ENCODE measurements at places on chromosomes 13 and 19.

DNA sequence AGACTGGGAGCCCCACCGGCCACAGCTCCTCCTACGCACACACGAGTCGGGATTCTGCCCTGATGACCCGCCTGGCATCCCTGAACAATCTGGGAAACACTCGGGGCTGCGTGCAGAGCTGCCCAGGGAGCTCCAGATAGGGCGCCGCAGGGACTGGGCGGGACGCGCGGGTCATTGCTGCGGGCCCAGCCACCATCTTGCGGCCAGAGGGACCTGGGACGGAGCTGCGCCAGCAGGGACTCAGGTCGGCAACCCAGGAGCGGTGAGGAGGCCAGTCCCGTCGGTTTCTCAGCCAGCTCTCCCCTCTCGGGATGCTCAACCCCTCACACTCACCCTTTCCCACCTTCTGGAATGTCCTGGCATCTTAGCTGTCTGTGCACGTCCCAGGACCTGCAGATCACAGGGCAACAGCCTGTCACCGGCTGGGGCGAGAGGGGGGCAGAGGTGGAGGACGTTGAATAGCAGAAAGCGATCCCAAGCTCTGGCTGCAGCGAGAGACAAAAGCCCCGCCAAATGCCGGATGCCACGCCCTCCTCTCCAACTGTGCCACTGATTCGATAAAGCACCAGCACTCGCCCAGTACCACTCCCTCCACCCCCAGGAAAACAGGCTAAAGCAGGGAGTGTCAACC lies 20.4 kb upstream of the ZNF91 start:
- peak; percentile 18 for DNase-seq

DNA sequence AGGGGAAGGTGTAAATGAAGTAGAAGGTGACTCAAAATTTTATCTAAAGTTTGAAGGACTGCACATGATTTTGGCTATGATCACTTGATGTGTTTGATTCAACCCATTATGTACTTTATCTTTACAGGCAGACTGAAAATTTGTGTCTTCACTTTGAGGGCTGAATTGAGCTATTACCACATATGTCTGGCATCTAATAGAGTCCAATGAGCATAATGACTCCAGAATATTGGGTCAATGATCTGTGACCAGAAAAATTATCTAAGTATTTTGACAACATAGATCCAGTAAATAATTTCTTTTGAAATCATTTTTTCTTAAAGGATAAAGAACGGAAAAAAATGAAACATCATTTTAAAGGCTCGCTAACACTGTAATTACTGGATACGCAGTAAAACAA lies 2810.0 kb downstream of the PCDH9 start:
- DNase-seq = no peak

DNA sequence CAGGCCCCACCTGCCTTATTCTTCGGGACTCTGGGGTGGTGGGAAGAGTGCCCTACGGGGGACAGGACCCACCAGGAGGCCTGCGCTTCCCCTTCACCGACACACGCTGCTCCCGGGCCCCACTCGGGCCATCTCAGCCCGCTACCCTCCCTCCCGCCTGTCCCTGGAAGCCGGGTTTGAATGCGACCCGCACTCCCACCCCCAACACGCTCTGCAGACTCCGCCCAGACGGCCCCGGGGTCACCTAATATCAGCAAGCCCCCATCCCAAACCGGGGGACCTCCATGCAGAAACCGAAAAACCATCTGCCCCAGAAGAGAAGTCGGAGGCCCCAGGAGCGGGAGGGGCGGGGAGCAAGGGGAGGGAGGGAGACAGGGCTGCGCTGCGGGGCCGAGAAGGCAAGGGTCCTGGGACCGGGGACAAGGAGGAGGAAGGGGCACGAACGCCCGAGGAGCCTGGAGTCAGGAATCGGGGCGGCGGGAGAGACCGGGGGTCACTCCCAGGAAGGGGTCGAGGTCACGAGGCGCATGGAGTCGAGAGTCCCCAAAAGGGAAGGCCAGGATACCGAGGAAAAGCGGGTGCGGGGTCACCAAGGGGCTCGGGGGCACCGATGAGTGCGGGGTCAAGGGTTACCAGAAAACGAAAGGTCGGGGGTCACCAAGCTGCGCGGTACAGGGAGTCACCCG lies 766 bp downstream of the SBNO2 start:
- peak; percentile 28 for DNase-seq

GRCh38 chr19:1261798-1262622 lies 7.1 kb upstream of the CIRBP start:
- DNase-seq = no peak

- no peak for DNase-seq
Observed at GRCh38 chr13:75875450-75875849, 239.3 kb downstream of the LMO7 start.

DNA sequence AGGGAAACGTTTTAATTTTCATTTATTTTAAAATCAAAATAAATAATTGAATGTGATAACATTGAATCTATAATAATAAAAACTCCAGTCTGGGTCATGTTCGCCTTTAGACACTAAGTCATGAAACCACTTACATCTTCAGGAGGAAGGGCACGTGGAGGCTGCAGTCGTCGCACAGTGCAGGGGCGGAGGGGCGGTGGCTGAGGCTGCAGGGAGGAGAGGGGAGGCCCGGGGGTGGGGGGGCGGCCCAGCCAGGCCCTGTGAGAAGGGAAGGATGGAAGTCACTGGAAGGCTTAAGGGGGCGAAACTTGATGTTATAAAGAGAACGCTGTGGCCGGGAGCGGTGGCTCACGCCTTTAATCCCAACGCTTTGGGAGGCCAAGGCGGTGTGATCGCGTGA lies 14.9 kb upstream of the LATS2 start:
- no peak for DNase-seq

GRCh38 chr13:80668452-80668851 lies 327.5 kb upstream of the SPRY2 start:
- DNase-seq = no peak

GRCh38 chr13:21079761-21080592 lies 18.6 kb upstream of the LATS2 start:
- DNase-seq = no peak

DNA sequence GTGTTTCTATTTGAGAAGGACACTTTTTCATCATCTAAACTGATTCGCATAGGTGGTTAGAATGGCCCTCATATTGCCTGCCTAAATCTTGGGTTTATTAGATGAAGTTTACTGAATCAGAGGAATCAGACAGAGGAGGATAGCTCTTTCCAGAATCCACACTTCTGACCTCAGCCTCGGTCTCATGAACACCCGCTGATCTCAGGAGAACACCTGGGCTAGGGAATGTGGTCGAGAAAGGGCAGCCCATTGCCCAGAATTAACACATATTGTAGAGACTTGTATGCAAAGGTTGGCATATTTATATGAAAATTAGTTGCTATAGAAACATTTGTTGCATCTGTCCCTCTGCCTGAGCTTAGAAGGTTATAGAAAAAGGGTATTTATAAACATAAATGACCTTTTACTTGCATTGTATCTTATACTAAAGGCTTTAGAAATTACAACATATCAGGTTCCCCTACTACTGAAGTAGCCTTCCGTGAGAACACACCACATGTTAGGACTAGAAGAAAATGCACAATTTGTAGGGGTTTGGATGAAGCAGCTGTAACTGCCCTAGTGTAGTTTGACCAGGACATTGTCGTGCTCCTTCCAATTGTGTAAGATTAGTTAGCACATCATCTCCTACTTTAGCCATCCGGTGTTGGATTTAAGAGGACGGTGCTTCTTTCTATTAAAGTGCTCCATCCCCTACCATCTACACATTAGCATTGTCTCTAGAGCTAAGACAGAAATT lies 103.8 kb downstream of the TNFRSF19 start:
- DNase-seq = no peak

GRCh38 chr13:65468628-65469027 lies 1761.5 kb downstream of the PCDH9 start:
- no peak for DNase-seq

GRCh38 chr19:18392417-18392816 lies 5.0 kb downstream of the LRRC25 start:
- no peak for DNase-seq

DNA sequence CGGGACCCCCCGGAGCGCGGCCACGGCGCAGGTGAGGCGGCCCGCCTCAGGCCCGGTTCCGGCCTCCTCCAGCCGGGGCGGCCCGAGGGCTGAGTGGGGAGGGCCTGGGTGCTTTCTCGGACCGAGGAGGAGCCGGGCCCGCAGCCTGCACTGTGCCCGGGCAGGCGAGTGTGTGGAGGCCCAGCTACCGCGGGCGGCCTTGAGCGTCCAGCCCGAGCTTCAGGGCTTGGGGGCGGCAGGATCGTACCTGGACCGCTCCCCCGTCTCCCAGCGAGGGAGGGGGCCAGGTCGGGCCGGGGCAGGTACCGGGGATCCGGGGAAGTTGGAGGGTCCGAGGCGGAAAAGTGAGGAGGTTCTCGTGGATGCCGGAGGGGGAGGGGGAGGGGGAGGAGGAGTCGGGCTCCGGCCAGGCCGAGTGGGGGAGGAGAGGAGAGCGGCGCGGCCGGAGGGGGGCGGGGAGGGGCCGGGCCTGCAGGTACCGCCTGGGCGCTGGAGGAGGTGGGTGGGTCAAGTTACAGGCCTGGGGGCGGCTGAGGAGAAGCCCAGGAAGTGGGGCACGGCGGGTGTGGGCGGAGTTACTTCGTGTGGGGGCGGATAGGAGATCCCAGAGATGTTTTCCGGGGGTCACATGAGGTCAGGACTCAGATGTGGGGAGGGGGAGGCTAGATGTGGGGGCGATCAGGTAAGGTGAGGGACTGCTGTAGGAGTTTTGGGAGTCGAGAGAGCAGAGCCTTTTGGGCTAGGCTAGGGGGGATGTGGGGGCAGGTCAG lies 545 bp downstream of the NACC1 start:
- DNase-seq = peak; percentile 62

GRCh38 chr13:40637643-40638042 lies 28.8 kb downstream of the FOXO1 start:
- DNase-seq = no peak

- DNase-seq = no peak
Observed at GRCh38 chr13:42274386-42275097, 2.6 kb downstream of the AKAP11 start.

DNA sequence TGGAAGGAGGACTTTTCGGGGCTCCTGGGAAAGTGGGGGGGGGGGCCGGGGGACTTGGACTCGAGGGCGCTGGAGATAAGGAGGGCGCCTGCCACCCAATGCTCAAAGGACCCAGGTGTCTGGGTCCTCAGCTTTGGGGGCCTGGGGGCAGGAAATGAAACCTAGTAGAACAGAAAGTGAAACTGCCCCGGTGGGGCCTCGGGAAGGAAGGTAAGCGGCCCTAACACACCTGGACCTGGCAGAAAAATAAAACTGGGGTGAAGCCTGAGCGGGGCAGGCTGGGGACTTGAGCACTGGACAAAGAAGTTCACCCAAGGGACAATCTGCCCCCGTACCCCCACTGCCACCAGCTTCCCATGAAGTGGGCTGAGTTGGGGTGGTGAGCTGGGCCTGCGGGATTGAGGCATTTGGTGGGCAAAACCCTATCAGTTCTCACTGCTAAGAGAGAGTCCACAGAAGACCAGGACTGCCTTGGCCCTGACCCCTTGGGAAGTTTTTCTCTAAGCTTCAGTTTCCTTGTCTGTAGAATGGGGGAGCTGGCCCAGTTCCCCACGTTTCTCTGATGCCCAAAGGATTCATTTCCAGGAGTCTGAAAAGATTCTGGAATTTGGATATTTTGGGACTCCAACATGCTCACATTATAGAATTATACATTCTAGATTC lies 2.3 kb downstream of the PRKD2 start:
- peak; percentile 92 for DNase-seq

GRCh38 chr13:99266827-99267226 lies 8.6 kb upstream of the GPR18 start:
- DNase-seq = no peak

DNA sequence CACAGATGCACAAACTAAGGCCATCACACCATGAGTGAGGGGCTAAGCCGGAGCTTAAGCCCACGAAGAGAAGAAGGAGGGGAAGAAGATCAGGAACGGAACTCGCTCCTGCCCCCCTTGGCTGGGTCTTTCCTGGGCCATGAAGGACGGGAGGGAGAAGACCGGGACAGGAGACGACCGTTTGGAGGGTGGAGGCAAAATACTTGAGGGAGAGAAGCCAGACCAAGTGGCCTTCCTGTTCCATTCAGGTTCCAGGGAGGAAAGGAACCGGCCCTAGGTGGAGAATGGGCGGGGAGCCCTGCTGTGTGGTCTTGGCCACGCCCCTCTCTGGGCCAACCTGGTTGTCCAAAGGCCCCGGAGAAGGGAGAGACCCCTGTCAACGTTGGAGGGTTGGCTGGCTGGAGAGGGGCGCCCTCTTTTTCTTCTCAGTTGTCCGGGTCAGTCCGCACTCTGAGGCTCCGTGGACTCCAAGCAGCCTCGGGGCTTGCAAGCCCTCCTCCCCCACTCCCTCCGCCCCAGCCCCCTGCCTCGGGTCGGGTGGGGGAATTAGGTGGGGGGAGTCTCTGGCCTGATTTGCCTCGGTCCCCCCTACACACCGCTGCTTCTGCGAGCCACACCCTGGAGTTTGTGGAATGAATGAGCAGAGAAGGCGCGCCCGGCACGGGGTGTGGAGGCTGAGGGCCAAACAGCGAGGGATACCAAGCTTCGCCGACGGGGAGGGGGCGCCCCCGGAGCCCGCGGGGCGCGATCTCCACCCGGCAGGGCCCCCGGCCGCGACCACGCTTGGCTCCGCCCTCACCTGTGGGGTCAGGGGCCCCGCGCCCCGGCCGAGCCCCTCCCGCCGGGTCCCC lies 757 bp downstream of the FBN3 start:
- no peak for DNase-seq

DNA sequence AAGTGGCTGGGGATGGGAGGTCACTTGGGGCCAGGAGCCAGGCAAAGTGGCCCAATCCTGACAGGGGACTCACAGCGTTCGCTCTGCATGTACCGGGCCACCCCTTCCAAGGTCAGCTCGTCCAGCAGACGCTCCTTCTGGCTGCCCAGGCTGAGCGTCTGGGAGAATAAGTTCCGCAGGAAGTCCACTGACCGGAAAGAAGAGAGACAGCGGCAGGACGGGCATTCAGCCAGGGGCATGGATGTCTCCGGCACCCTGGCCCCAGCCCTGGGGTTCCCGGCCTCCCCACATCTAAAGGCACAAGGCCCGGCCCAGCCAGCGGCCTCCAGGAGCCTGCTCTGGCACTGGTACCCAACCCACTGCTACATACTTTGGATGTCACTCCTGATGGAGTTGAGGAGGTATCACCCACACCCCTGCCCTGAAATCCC lies 6.1 kb downstream of the SIRT2 start:
- no peak for DNase-seq

DNA sequence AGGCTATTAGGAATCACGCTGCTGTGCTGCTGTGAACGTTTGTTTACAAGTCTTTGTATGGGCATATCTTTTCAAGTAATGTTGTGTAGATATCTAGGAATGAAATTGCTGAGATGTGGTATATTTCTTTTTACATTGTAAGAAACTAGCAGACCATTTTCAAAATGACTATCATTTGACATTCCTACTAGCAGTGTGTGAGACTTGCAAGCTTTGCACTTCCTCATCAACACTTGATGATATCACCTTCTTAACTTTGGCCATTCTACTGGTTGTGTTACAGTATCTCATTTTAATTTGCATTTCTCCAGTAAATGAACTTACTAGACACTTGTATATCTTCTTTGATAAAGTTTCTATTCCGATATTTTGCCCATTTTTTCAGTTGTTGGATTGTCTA lies 12.1 kb downstream of the METTL21C start:
- DNase-seq = no peak

DNA sequence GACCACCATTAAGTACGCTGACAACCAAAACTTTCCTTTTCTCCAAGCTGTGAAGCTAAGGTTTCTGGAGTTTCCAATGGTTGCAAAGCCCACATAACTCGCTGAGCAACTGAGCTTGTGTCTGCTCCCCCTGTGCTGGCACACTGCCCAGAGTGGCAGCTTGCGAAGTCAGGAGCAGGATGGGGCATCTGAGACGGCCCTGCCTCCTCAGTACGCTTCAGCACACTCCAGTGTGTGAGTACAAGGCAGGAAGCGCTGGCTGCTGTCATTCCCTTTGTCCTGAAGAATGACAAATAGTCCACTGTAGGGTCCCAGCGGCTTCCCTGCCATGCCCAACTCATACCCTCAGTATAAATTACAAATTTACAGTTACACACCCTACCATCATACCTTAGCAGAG lies 51.5 kb downstream of the SKA3 start:
- no peak for DNase-seq

Measured in germinal center (tissue), 1 donor.